ENCODE measurements at places on chromosomes 16 and 17.
A peak's percentile ranks its signal among the peaks of the same experiment; 100 is the strongest.

- DNase-seq: no peak
Measured at GRCh38 chr16:5601957-5602356, 504.4 kb upstream of the EEF2KMT start.

DNA sequence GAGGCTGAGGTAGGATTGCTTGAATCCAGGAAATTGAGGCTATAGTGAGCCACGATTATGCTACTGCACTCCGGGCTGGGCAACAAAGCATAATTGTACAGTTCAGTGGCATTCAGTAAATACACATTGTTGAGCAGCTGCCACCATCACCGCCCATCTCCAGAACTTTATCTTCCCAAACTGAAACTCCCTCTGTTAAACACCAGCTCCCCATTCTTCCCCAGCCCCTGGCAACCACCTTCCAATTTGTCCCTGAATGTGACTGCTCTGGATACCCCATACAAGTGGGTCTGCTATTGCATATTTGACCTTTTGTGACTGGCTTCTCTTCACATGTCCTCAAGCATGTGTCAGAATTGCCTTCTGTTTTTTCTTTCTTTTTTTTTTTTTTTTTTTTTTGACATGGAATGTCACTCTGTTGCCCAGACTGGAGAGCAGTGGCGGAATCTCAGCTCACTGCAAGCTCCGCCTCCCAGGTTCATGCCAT lies 2.9 kb downstream of the RPL38 start:
- DNase-seq: no peak

GRCh38 chr16:15650698-15651171 lies 690 bp downstream of the NDE1 start:
- DNase-seq: peak; percentile 60

- DNase-seq: no peak
Measured at GRCh38 chr17:27158382-27158781, 135.5 kb upstream of the WSB1 start.

GRCh38 chr16:50068550-50068949 lies 2.8 kb downstream of the HEATR3 start:
- DNase-seq: no peak

GRCh38 chr17:44608727-44609435 lies 47.4 kb upstream of the MEIOC start:
- no peak for DNase-seq

GRCh38 chr17:45334701-45335677 lies 18.2 kb upstream of the MAP3K14 start:
- DNase-seq: no peak

- DNase-seq: no peak
Measured at GRCh38 chr17:61744804-61745203, 118.5 kb downstream of the BRIP1 start.

- no peak for DNase-seq
Measured at GRCh38 chr16:2897110-2897509, 14.1 kb downstream of the FLYWCH2 start.

All from neural progenitor cell (in vitro differentiated cells).